ENCODE measurements at places on chromosomes 2 and 18.

- DNase-seq, result no peak
These were observed 36.7 kb downstream of the TRABD2A start for GRCh38 chr2:84844141-84844540.

- no peak for DNase-seq
These were observed 3.4 kb downstream of the CFAP65 start for GRCh38 chr2:219037783-219038499.

DNA sequence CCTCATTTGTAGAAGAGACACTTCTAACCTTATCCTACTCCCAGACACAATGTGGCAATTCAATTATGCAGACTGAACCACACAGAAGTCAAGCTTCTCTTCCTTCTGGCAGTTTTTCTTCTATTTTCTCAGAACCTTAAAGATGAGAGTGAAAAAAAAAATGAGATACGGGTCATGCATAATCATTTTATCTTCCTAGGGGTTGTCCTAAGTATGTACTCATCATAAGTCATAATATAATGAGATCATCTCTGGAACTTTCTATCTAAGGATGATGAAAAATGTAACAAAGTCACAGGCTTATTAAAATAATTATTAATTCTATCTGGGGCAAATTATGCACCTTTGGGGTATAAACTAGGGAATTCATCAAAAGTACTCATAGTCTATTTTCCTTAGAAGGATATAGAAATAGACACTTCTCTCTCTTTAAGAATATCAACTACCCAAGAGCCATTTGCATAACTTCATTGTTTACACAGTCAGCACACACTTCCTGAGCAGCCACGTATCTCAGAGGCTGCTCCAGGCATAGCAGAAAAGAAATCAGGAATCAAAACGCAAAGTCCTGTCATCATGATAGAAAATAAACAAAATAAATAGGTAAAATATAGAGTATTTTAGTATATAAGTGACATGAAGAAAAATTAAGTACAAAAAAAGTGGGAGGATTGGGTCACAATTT is 345.9 kb upstream of the SPHKAP start:
- no peak for DNase-seq

GRCh38 chr18:34752056-34752455 is 42.0 kb downstream of the DTNA start:
- DNase-seq, result no peak

GRCh38 chr2:214960677-214961076 is 151.2 kb upstream of the BARD1 start:
- no peak for DNase-seq

- DNase-seq, result no peak
These were observed 11.2 kb downstream of the SCG2 start for GRCh38 chr2:223590964-223591363.

GRCh38 chr2:157470321-157470720 is 26.4 kb upstream of the CYTIP start:
- DNase-seq, result no peak

GRCh38 chr2:60148716-60149115 is 404.7 kb downstream of the BCL11A start:
- no peak for DNase-seq

GRCh38 chr2:26345545-26346453 is at the start of gene SELENOI:
Gene SELENOI, plus strand, starts transcription at chr2:26346143. Its CDS starts 90 bp downstream, at chr2:26346233.
- peak; percentile 99 for DNase-seq

DNA sequence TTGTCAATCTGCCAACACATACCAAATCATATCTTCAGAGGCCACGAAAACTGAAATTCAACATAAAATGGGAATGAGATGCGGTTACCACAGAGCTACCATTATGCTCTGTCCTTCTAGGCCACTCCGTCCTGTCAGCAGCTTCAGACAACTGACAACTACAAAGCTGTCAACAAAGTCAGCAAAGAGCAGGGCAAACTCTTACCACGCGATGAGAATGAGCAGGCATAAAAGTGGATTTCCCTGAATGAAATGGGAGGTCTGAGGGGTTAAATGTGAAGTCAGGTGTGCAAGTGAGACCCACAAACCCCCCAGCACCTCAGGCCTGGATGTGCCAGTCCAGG is 130.1 kb downstream of the LNPK start:
- no peak for DNase-seq

- DNase-seq, result no peak
These were observed 127.8 kb downstream of the FBXO15 start for GRCh38 chr18:74019864-74020263.

DNA sequence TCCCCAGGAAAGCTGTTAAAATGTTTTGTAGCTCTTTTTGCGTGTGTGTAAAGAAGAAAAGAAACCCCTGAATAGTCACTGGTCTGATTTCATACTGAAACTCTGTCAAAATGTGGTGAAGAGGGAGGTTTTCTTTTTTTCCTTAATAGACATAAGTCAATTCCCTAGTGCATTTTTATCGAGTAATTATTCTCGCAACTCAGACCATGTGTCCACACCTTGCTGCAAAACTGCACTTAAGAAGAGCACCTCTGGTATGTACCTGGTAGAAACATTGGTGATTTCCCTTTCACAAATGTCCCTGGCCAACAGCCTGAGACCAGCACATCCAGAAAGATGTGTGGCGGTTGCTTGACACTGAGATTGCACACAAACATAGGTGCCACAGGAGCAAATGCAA is 159.9 kb downstream of the ZNF521 start:
- no peak for DNase-seq

- no peak for DNase-seq
These were observed 125.3 kb downstream of the CCBE1 start for GRCh38 chr18:59571902-59572301.

GRCh38 chr18:69000366-69000765 is 202.5 kb downstream of the CCDC102B start:
- no peak for DNase-seq

GRCh38 chr2:215883799-215884198 is 129.6 kb downstream of the MREG start:
- DNase-seq, result no peak

DNA sequence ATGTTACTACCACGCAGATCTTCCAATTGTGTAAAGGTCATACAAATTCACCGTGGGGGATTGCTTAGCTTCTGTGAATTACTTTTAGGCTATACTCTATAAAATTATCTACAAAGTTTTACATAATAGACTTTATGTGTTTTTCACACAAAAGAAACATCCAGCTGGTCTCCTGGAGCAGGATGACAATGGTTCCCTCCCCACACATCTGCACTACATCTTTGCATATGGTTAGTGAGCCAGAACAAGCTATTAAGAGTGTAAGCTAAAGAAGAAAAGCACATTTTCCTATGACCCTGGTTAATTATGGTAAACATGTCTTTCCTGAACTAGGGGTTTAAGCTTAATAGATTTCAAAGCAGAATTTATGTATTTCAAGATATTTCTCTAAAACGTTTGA is 295.1 kb downstream of the ASXL3 start:
- no peak for DNase-seq

DNA sequence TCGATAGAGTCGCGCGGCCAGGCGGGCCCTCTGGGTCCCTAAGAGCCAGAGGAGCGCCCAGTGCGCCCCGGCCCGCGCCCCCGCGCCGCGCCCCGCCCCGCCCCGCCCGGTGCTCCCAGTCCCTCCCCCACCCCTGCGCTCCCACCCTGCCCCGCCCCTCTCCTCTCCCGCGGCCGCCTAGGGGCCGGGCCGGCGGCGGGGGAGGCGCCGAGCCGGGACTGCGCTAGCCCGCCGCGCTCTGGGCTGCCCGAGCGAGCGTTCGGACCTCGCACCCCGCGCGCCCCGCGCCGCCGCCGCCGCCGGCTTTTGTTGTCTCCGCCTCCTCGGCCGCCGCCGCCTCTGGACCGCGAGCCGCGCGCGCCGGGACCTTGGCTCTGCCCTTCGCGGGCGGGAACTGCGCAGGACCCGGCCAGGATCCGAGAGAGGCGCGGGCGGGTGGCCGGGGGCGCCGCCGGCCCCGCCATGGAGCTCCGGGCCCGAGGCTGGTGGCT is at the start of gene GPC1:
Gene GPC1 (plus strand): TSS at position 207 of the 491 bp plus-strand sequence. CDS start 256 bp downstream, at position 463.
- DNase-seq, result no peak

DNA sequence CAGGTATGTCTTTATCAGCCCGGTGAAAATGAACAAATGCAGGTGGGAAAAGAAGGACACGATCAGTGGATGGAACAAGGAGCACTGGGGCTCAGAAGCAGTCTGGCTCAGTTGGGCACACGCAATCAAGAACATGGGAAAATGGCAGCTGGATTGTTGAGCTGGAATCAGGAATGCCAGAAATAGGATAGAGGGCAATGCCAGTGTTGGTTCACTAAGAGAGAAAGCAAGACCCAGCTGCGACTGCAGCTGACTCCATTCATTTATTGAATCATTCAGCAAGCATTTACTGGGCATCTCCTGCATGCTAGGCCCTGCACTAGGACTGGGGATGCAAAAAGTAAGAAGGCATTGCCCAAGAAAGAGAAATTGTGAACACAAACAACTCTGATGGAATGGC is 13.6 kb upstream of the TTR start:
- no peak for DNase-seq

GRCh38 chr2:287911-288757 is at the start of gene ALKAL2:
Gene ALKAL2, minus strand, starts transcription at chr2:288091. Its CDS starts 256 bp downstream, at chr2:287835.
- DNase-seq, result no peak

- no peak for DNase-seq
These were observed 137.6 kb downstream of the MBD2 start for GRCh38 chr18:54086863-54087262.

- DNase-seq, result no peak
These were observed 3.1 kb upstream of the TMEM150A start for GRCh38 chr2:85605406-85606115.

GRCh38 chr2:187500585-187501359 is 52.7 kb upstream of the CALCRL start:
- no peak for DNase-seq

- no peak for DNase-seq
These were observed 30.1 kb downstream of the UXS1 start for GRCh38 chr2:106163948-106164545.

GRCh38 chr2:68099260-68099659 is 36.5 kb upstream of the C1D start:
- no peak for DNase-seq

DNA sequence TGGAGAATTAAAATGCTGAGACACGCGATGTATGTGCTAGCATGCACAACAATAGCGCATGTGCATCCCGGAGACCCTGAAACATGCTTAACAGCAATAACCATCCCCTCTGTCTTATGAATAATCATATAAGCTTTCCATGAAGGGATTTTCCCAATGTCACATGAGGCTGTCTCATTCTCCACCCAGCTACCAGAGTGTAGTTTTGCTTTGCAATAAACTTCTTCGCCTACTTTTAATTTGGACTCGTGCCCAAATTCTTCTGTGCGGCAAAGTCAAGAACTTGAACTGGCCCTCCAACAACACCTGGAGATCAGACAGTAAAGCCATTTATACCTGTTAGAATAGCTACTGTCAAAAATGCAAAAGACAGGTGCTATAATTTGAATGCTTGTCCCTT is 15.5 kb downstream of the LYG1 start:
- DNase-seq, result no peak

GRCh38 chr2:18123577-18123976 is 245.1 kb downstream of the KCNS3 start:
- no peak for DNase-seq

DNA sequence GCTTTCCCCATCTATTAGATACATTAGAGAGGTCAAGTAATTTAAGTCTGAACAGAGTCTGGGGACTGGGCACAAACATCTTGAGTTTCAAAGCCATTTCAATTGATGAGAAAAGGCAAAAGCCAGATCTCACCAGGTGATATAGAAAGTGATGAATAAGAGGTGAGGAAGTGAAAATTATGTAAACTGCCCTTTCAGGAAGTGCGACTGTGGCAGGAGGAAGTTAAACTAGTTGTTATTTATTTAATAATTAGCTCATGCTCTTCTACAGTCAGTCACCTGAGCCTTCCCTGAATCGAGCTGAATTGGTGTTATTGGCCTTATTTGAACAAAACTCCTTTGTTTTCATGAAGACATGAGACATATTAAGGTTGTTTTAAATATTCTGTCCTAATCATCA is 115.1 kb downstream of the CDH20 start:
- DNase-seq, result no peak

GRCh38 chr2:10919771-10920621 is 8.3 kb downstream of the KCNF1 start:
- DNase-seq, result peak; percentile 79

DNA sequence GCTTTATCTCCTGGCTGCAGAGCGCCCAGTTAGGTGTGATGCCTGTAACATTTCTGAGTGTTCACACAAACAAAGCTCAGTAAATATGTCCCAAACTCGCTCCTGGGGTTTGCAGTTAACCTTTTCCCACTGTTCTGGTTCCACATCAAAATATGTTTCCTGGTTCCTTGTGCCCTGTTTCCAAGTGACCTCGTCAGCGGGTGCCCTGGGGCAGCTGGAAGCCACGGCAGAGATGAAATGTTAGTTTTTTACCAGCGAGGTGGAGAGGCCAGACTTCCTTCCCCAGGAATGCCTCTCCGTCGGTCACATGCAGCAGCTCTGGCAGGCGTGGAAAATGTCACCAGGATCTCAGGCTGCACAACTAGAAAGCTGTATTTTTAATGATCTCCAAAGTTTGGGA is 18.2 kb downstream of the NFATC1 start:
- DNase-seq, result no peak

DNA sequence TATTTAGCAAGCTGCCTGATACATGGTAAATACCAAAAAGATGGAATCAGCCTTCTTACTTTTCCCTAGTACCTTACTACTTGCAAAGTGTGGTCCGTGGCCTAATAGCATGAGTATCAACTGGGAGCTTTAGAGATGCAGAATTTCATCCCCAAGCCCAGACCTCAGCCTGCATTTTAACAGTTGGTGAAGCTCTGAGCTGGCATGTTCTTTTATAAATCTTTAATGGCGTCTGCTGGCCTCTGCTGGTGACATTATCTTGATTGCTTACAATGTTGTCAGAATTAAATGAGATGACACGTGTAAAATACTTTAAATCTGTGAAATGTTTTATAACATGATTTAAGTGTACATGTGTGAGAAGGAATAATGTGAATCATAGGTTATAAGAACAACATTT is 115.1 kb upstream of the NOSTRIN start:
- no peak for DNase-seq

DNA sequence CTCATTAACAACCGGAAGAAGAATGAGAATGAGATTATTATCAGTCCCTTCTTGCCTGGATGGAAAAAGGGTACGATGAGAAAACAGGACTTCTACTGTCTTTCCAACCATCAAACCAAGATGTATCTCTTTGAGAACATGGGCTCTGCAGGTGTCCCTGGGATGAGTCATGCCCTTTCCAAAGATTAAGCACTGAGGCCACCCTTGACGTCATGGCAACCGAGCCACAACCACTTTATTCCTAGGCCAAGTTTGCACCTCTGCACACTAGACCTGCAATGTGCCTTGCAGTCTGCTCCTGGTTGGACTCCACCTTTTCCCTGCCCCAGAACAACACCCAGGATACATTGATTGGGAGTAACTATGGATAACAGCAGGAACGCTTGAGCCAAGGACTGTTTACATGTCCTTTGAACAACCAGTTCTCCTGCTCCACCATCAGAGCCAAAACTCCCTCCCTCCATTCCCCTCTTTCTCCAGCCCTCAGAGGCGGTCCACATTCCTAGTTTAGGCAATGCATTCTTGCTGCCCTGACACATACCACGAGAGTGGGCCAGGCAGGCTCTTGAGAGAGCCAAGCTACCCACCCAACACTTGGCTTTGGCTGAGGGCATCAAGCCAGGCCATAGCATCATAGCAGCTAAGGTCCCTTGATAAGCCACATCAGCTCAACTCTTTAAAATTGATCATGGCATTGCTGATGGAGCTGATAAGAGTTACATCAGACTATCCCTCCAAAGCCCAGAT is 310.7 kb downstream of the TNS1 start:
- no peak for DNase-seq

- DNase-seq, result no peak
These were observed 7.0 kb downstream of the TIMM21 start for GRCh38 chr18:74155276-74155675.

- no peak for DNase-seq
These were observed 15.5 kb downstream of the ADRA2B start for GRCh38 chr2:96100893-96101304.
